IMR-90 (cell line): ENCODE measurements at places on chromosomes 1 and 21. TPM values are rescaled to one million over a fixed set of nuclear protein-coding genes. Genes with fewer than 3 reads are reported as not detected.

FNDC10 gene
- 0.28 and 0.36 TPM in 2 replicates for total RNA-seq

CELA2A gene
- not detected in 2 replicates for total RNA-seq

GSTM1 gene
- total RNA-seq: not detected in 2 replicates

CPLANE2 gene
- total RNA-seq: 3.2 and 3.3 TPM in 2 replicates

TBX19 gene
- total RNA-seq: 0.18 and 0.28 TPM in 2 replicates

ATXN7L2 gene
- total RNA-seq: 1.3 and 1.7 TPM in 2 replicates

RRP1 gene
- 18.3 and 23.3 TPM in 2 replicates for total RNA-seq

AADACL3 gene
- total RNA-seq: not detected in 2 replicates

RCOR3 gene
- 8.1 and 11.9 TPM in 2 replicates for total RNA-seq

PROK1 gene
- total RNA-seq: not detected in 2 replicates

INAVA gene
- total RNA-seq: under 0.01 TPM in 1 of 2 replicates, not detected in the other

CD2 gene
- not detected in 2 replicates for total RNA-seq

RPS27 gene
- 320 and 1,119 TPM in 2 replicates for total RNA-seq

C1orf232 gene
- not detected in 2 replicates for total RNA-seq

LRRC3 gene
- total RNA-seq: under 0.01 TPM in 2 replicates

RHBDL2 gene
- 0.28 and 0.36 TPM in 2 replicates for total RNA-seq

SRGAP2C gene
- 12.7 and 13.9 TPM in 2 replicates for total RNA-seq
